Activated CD4-positive, alpha-beta memory T cell treated with anti-CD3 and anti-CD28 coated beads, Interleukin-2, amount 10 ng/mL, durations not matched to agents 7 days and 5 days (primary cell): ENCODE measurements at places on chromosomes 5 and 9. TPM values are rescaled to one million over a fixed set of nuclear protein-coding genes. Genes with fewer than 3 reads are reported as not detected.

RLN2 gene
- 3.6 TPM for total RNA-seq

NEK6 gene
- total RNA-seq, result 16.9 TPM

GRCh38 chr9:129810788-129811187 lies 7.8 kb downstream of the TOR1B start:
- no peak overlapping the region for H3K27ac ChIP-seq
- no peak for DNase-seq
- no peak overlapping the region for H3K4me3 ChIP-seq
- peaks cover 20% of the 10 kb centered on the region for H3K4me1 ChIP-seq
- H3K27me3 ChIP-seq, result no peaks in the 10 kb centered on the region
- peaks cover 79% of the 10 kb centered on the region for H3K36me3 ChIP-seq

DNA sequence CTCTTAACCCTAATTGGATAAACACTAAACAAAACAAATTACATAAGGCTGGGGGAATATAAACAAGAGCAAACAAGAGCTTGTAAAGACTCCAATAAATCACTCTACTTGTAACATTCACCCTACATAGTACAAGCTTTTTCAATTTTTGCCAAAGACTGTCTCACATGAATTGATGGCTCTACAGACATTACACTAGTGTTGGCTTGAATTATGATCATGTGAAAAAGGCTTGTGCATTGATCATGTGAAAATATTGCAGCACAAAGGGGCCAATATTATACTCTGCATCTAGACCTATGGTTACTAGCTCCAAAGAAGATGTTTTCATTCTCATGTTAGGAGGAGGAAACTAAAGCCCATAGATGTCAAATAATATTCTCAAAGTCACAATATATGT lies 212.6 kb downstream of the MCTP1 start:
- H3K4me3 ChIP-seq, result no peak overlapping the region
- H3K27me3 ChIP-seq, result no peaks in the 10 kb centered on the region
- no peaks in the 10 kb centered on the region for H3K4me1 ChIP-seq
- no peaks in the 10 kb centered on the region for H3K36me3 ChIP-seq

ETF1 gene
- total RNA-seq, result 81.7 TPM

FCN2 gene
- total RNA-seq, result not detected

RNF208 gene
- total RNA-seq, result 2.2 TPM

DNA sequence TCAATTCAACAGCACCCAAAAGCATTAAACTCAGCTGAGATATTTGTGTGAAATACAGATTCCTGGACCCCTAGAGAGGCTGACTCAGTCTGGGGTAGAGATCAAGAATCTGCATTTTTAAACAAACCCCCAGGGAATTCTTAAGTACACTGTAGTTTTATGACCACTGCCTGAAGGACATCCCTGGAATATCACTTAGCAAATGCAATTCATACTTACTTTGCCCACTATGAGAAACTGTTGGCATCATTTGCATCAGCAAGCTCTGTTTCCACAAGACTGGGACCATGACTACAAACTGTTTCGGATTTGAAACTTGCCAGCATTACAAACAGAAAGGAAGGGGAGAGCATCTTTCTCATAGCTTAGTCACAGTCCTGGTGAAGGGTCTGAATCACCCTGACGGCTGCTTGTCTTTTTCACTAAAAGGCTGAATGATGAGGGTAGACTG lies 63.7 kb downstream of the MLLT3 start:
- peaks cover 78% of the 10 kb centered on the region for H3K4me1 ChIP-seq
- H3K36me3 ChIP-seq, result peaks cover 5% of the 10 kb centered on the region
- peak overlapping the region; percentile 34 for H3K27ac ChIP-seq
- no peaks in the 10 kb centered on the region for H3K27me3 ChIP-seq

GRCh38 chr5:151234476-151235238 lies 10.8 kb upstream of the CCDC69 start:
- H3K4me3 ChIP-seq, result no peak overlapping the region
- DNase-seq, result peak; percentile 31
- peaks cover 3% of the 10 kb centered on the region for H3K36me3 ChIP-seq
- H3K27me3 ChIP-seq, result no peaks in the 10 kb centered on the region
- peaks cover 11% of the 10 kb centered on the region for H3K4me1 ChIP-seq
- no peak overlapping the region for H3K27ac ChIP-seq

GRCh38 chr9:20980832-20981455 lies 50.5 kb downstream of the HACD4 start:
- no peaks in the 10 kb centered on the region for H3K27me3 ChIP-seq
- H3K27ac ChIP-seq, result no peak overlapping the region
- no peak for DNase-seq
- H3K4me3 ChIP-seq, result no peak overlapping the region
- H3K4me1 ChIP-seq, result no peaks in the 10 kb centered on the region

DNA sequence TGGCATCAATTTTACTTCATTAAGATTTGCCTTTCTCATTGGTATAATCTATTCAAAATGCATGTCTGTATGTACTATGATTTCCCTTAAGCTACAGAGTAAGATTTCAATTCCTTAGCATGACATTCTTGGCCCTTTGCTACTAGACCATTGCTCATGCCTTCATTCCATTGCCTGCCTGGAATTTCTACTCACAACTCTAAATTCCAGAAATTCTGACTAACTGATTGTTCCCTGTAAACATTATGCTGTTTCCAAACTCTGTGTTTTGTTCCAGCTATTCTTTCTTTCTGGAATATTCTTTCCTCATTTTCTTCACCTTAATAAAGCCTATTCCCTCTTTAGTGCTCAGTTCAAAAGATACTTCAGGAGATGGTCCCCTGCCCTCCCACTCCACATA lies 568.8 kb upstream of the SEMA6A start:
- H3K36me3 ChIP-seq, result no peaks in the 10 kb centered on the region
- DNase-seq, result no peak
- H3K27ac ChIP-seq, result no peak overlapping the region
- no peak overlapping the region for H3K4me3 ChIP-seq
- no peaks in the 10 kb centered on the region for H3K27me3 ChIP-seq

- no peaks in the 10 kb centered on the region for H3K36me3 ChIP-seq
- H3K27ac ChIP-seq, result peak overlapping the region; percentile 7
- no peaks in the 10 kb centered on the region for H3K27me3 ChIP-seq
- no peak for DNase-seq
- no peak overlapping the region for H3K4me3 ChIP-seq
Measured at GRCh38 chr5:163916376-163916775, 411.0 kb downstream of the MAT2B start.

POLR3G gene
- 4.2 TPM for total RNA-seq

DNA sequence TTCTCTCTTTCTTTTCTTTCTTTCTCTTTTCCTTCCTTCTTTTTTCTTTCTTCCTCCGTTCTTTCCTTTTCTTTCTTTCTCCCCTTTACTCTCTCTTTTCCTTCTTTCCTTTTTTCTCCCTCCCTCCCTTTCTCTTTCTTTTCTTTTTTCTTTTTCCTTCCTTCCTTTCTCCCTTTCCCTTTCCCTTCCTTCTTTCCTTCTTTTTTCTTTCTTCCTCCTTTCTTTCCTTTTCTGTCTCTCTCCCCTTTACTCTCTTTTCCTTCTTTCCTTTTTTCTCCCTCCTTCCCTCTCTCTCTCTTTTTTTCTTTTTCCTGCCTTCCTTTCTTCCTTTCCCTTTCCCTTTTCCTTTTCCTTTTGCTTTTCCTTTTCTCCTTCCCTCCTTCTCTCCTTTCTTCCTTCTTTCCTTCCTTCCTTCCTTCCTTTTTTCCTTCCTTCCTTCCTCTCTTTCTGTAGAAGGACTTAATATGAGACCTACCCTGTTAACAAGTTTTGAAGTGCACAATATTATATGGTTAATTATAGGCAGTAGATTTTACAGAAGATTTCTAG lies 142.7 kb upstream of the CD180 start:
- no peaks in the 10 kb centered on the region for H3K4me1 ChIP-seq
- peaks cover 6% of the 10 kb centered on the region for H3K27me3 ChIP-seq
- no peaks in the 10 kb centered on the region for H3K36me3 ChIP-seq
- H3K27ac ChIP-seq, result no peak overlapping the region
- DNase-seq, result no peak

- no peaks in the 10 kb centered on the region for H3K27me3 ChIP-seq
- H3K36me3 ChIP-seq, result peaks cover 11% of the 10 kb centered on the region
- peaks cover 34% of the 10 kb centered on the region for H3K4me1 ChIP-seq
- no peak overlapping the region for H3K4me3 ChIP-seq
- H3K27ac ChIP-seq, result peak overlapping the region; percentile 63
Measured at GRCh38 chr9:114988962-114989599, 58.7 kb upstream of the TNFSF8 start.

PCDHGB6 gene
- not detected for total RNA-seq

HBEGF gene
- 69.1 TPM for total RNA-seq

DNA sequence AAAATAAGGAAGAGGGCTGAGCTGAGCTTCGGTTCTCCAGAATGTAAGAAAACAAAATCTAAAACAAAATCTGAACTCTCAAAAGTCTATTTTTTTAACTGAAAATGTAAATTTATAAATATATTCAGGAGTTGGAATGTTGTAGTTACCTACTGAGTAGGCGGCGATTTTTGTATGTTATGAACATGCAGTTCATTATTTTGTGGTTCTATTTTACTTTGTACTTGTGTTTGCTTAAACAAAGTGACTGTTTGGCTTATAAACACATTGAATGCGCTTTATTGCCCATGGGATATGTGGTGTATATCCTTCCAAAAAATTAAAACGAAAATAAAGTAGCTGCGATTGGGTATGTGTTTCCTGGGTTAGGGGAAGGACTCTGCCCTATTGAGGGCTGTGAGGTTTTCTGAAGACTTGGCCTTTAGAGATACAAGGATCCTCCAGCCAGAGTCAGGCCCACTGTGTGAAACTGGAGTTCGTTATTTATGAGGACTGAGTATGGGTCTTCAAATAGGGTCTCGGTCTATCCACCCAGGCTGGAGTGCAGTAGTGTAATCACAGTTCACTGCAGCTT lies 3.8 kb downstream of the EGR1 start:
- no peak for DNase-seq
- H3K27me3 ChIP-seq, result peaks cover 27% of the 10 kb centered on the region
- no peak overlapping the region for H3K4me3 ChIP-seq
- peaks cover 13% of the 10 kb centered on the region for H3K36me3 ChIP-seq

SPAG8 gene
- total RNA-seq, result 2.2 TPM

TDRD7 gene
- 19.8 TPM for total RNA-seq

DNA sequence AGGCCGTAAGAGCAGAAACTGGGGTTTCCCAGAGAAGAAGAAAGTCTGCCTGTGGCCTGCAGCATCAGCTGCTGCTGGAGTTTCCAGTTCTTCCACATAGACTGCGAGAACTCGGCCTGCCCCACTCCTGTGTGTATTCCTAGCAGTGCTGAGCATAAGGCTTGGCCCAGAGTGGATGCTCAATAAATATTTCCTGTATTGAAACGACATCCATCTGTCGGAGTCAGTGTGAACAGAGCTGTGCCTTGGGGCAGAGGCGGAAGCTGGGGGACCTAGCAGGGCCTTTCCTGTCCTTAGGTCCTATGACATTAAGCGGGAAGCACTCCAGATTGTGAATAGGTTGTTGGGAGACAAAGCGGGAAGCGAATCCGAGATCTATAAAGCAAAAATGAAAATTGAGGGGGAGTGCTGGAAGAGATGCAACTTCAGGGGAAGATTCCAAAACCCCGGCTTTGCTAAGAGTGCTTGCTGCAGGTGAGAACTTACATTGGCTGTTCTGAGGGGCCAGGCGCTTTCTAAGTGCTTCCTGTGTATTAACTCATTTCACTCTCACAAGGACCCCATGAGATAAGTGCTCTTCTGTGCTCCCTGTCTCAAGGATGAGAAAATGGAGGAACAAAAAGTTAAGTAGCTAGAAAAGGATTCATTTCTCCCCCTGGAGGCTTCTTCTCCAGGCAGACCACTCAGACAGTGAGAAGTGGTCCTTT lies 76.1 kb upstream of the CXCL14 start:
- H3K36me3 ChIP-seq, result no peaks in the 10 kb centered on the region
- DNase-seq, result no peak
- no peaks in the 10 kb centered on the region for H3K4me1 ChIP-seq

GRCh38 chr5:133461796-133462516 lies 150.4 kb downstream of the FSTL4 start:
- no peak overlapping the region for H3K4me3 ChIP-seq
- no peaks in the 10 kb centered on the region for H3K27me3 ChIP-seq
- peaks cover 13% of the 10 kb centered on the region for H3K4me1 ChIP-seq
- no peaks in the 10 kb centered on the region for H3K36me3 ChIP-seq
- no peak for DNase-seq

DNA sequence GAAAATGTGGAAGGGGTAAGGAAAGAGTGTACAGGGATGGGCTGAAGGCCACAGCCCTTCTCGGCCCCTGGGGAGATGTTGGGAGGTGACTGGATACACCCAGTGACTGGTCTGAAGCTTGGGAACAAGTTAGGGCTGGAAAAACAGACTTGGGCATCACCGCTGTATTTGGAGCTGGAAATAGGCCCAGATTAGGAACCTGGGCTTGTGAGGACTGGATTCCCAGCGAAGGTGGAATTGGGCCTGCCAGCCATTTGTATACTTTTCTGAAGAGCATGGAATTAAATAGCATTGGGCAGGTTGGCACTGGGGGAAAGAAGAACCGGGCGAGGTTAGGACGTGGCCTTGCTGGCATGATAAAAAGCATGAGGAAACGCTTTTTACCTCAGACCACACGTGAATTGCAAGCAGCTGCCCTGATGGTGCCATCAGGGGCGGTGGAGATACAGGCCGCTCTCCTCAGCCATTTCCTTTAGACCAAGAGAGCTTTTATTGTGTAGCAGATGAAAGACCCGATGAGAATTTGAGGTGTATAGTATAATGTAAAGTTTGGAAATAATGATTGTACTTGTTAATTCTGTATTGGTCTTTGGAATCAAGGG lies 37.8 kb downstream of the OTULIN start:
- H3K4me1 ChIP-seq, result peaks cover 85% of the 10 kb centered on the region
- peaks cover 91% of the 10 kb centered on the region for H3K36me3 ChIP-seq

DNA sequence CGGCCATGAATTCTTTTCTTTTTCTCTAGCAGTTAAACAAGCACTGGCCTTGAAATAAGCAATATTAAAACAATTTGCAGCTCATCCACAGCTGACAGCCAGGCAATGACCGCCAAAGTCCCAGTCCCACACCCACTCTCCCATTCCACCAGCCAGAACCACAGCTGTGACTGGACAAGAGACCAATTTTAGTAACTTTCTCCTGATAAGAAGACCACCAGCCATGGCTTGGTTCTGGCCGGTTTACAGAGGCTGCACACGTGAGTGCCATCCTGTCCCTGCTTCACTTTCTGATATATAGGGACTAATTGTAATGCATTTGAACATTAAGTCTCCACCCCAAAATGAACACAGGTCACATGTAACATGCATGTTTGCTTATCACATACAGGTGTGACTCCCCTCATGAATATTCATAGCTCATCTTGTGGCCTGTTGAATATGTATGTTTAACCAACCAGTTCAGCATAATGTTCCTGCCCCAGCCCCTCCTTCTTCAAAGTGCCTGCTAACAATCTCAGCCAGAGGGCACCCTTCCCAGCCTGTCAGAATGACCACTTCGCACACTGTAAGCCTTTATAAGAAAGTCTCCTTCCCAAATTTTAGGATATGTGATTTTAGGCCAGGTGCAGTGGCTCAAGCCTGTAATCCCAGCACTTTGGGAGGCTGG lies 23.9 kb upstream of the FANCC start:
- no peak overlapping the region for H3K27ac ChIP-seq
- no peak for DNase-seq
- H3K4me3 ChIP-seq, result no peak overlapping the region
- H3K4me1 ChIP-seq, result peaks cover 13% of the 10 kb centered on the region
- peaks cover 13% of the 10 kb centered on the region for H3K27me3 ChIP-seq

- no peak overlapping the region for H3K27ac ChIP-seq
- DNase-seq, result no peak
- peaks cover 72% of the 10 kb centered on the region for H3K4me1 ChIP-seq
- H3K4me3 ChIP-seq, result no peak overlapping the region
Measured at GRCh38 chr5:132058646-132059042, 1.8 kb upstream of the IL3 start.
